SK-N-SH (cell line): ENCODE measurements at places on chromosomes 16 and 17.

DNA sequence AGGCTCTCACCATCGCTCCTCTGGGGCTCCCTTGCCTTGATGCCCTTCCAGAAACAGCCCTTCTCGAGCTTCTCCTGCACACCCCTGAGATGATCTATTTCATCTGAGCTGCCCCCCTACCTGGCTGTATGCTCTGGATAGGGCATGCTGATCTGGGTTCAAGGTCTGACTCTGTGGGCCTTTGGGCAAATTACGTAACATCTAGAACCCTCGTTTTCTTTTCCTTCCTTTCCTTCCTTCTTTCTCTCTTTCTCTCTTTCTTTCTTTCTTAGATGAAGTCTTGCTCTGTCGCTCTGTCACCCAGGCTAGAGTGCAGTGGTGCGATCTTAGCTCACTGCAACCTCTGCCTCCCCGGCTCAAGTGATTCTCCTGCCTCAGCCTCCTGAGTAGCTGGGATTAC, 20.3 kb downstream of the TNS4 start:
- DNase-seq = no peak

- DNase-seq = peak; percentile 55
Observed at GRCh38 chr16:1426734-1427471, 4.0 kb upstream of the PERCC1 start.

GRCh38 chr17:61669522-61669921, 78.5 kb upstream of the NACA2 start:
- no peak for DNase-seq

- DNase-seq = no peak
Observed at GRCh38 chr17:62172492-62173291, 107.6 kb upstream of the MED13 start.

DNA sequence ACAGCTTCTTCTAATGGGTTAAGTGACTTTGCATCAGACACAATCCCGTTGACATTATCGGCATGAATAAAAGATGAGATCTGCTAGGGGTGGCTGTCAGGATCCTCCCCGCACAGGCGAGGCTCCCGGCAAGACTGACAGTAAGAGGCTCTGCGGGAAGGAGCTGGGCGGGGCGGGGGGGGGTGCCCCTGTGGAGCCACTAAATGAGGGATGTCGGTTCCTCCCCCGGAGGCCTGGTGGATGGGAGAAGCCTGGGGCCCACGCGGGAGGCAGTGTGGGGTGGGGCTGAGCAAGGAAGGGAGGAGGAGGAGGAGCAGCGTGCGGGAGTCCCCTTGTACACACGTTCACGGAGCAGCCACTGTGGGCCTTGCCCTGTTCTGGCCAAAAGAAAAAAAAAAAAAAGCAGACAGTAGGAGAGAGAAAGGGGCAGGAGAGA, 190.9 kb upstream of the GSE1 start:
- DNase-seq = no peak

GRCh38 chr17:21302711-21303425, 18.4 kb downstream of the MAP2K3 start:
- DNase-seq = peak; percentile 52

- DNase-seq = no peak
Observed at GRCh38 chr17:20966870-20967269, 75.9 kb downstream of the USP22 start.

GRCh38 chr17:32104158-32104557, 38.1 kb upstream of the RHOT1 start:
- no peak for DNase-seq

DNA sequence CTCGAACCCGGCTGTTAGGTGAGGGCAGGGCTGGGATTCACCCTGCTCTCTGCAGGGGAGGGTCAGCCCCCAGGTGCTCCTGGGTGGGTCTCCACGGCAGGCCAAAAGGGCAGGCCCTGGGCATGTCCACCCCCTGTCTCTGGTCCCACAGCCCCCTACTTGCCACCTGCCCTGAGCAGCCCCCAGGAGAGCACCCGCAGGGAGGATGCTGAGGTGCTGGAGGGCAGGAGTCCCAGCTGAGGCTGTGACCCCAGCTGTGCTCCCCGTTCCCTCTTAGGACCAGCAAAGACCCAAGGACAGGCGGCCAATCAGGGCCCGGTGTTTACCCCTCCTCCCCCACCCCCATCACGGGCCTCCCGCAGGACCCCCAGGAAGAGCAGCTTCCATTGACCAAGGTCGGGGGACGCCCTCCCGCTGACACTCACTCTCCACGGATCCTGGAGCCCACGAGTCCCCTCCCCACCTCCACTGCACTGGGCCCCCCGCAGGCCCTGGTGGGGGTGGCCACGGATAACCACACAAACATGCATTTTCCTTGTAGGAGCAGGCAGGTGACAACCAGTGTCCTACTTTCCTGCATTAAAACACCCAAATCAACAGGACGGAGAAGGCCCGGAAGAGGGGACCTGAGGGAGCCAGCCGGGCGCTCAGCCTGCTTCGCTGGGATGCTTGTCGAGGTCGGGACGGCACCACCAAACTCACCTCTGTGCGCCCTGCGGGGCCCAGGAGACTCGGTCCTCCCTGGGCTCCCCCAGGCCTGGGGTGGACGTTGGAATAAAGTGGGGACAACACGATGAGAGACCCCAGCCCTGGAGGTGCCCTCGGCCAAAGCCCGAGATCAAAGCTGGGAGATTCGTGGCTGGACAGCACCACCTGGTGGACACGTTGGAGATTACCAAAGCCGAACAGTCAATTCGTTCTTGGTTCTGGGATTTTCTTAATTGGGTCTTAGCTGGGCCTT, 22.5 kb upstream of the ENPP7 start:
- DNase-seq = peak; percentile 89
